ENCODE measurements at places on chromosomes 16 and 17. TPM values are rescaled to one million over a fixed set of nuclear protein-coding genes. Genes with fewer than 3 reads are reported as not detected.

DNA sequence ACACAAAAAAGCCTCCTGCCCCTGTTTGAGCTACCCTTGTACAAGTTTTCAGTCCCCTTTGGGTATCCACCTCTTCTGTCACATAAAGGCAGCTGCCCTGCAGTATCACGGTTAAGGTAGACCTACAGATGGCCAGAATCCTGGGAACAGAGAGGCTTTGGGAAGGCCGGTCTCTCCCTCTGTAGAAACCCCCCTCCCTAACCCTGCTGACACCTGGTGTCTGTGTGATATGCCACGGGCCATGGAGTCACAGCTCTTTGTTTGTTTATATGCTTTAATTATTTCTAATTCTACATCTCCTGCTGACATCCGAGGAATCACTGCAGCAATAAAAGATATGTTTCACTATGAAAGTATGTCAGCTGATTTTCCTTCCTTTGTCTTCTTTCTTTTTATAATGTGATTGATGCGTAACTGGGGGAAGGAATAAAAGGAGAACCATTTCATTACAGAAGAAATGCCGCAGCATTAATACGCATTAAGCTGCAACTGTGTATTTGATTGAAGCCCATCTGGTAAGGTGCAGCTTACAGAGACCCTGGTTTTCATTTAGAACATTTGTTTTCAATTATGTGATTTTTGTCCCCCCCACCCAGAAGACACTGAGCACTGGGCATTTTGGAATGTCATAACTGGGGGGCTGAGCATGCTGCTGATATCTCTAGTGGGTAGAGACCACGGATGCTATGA is 142.1 kb downstream of the SLC39A11 start:
- H3K4me3 ChIP-seq: no peak overlapping the region
- H3K4me1 ChIP-seq: no peaks in the 10 kb centered on the region
- no peaks in the 10 kb centered on the region for H3K36me3 ChIP-seq
- no peak overlapping the region for H3K27ac ChIP-seq

DNA sequence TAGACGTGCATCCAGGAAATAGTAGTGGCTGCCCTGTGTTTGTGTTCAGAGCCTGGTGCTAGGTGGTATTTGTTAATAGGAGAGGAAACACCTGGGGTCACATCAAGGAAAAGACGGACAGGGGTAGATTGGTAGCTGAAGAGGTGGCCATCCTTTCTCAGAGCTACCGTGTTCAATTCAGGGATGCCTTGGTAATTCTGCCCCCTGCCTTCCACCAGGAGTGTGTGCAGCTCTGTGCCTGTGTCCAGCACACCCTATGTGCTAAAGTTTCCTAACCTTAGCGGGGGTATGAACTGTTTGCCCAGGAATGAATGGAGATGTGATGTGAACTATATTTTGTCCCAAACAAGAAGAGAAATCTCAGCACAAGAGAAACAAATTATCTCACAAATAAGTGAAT is 174.1 kb upstream of the MPHOSPH6 start:
- H3K4me1 ChIP-seq: no peaks in the 10 kb centered on the region
- no peak overlapping the region for H3K27ac ChIP-seq
- no peaks in the 10 kb centered on the region for H3K36me3 ChIP-seq
- H3K4me3 ChIP-seq: no peak overlapping the region
- no peak for DNase-seq

- H3K4me1 ChIP-seq: peaks cover 36% of the 10 kb centered on the region
- H3K27me3 ChIP-seq: no peaks in the 10 kb centered on the region
- peak overlapping the region; percentile 62 for H3K27ac ChIP-seq
- H3K36me3 ChIP-seq: no peaks in the 10 kb centered on the region
- H3K4me3 ChIP-seq: no peak overlapping the region
- DNase-seq: no peak
These were observed 4.8 kb downstream of the MAP2K3 start for GRCh38 chr17:21289175-21289901.

DNA sequence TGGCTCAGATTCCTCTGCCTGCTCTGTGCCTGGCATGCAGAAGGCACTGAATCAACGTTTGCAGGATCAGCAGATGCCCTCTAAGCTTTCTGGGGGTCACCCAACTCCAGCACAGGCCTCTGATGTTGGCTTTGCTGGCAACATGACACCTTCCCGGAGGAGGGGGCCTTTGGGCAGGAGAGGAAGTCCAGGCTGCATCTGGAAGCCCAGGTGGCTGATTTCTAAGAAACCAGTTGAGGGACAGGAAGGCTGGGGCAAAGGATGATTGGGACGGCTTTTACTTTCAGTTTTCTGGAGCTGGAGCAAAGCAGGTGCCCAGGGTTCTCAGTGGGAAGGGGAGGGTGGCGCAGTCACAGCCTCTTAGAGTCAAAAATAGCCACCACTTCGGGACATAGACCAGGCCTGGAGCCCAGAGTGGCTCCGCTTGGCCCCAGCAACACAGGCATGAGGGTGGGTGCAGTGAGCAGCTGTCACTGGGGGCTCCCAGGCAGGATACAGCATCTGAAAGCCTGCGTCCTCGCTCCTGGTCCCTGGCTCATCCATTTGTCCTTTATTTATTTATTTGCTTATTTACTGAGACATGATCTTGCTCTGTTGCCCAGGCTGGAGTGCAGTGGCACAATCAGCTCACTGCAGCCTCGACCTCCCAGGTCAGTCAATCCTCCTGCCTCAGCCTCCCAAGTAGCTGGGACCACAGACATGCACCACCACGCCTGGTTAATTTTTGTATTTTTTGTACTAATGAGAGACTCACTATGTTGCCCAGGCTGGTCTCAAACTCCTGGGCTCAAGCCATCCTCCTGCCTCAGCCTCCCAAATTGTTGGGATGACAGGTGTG is 15.1 kb downstream of the SOCS1 start:
- no peak overlapping the region for H3K27ac ChIP-seq
- H3K4me1 ChIP-seq: peaks cover 13% of the 10 kb centered on the region
- no peaks in the 10 kb centered on the region for H3K36me3 ChIP-seq
- no peak overlapping the region for H3K4me3 ChIP-seq

GRCh38 chr16:716200-716568 is 1.3 kb downstream of the METRN start:
- H3K36me3 ChIP-seq: no peaks in the 10 kb centered on the region
- no peak overlapping the region for H3K27ac ChIP-seq
- DNase-seq: no peak
- peaks cover 3% of the 10 kb centered on the region for H3K27me3 ChIP-seq
- H3K4me3 ChIP-seq: no peak overlapping the region
- H3K4me1 ChIP-seq: peaks cover 22% of the 10 kb centered on the region

DNA sequence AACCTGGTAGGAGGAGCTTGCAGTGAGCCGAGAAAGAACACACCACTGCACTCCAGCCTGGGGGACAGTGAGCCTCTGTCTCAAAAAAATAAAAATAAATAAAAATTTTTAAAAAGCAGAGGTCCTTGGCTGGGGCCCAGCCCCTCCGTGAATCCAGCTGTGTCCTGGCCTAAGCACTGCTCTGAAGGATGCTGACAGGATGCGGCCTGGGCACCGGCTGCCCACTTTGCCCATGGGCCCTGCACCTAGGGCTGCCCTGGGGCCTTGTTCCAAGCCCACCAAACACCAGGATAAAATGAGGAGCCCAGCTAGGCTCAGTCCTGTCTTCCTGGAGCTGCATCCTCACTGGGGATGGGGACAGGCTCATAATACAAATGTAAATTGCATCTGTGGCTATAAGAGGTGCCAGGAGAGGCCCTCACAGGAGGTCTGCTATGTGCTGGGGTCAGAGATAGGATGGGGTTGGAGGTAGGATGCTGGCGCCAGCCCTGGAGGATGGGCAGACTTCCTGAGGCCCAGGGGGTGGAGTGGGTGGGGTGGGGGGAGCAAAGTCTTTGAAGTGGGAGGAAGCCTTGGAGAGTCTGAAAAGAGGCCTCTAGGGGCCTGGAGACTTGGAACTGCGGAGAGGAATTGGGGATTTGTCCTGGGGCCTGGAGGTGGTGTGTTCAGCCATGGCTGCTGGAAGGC is 6.2 kb downstream of the C16orf89 start:
- H3K27me3 ChIP-seq: no peaks in the 10 kb centered on the region
- H3K36me3 ChIP-seq: no peaks in the 10 kb centered on the region
- no peaks in the 10 kb centered on the region for H3K4me1 ChIP-seq
- H3K4me3 ChIP-seq: no peak overlapping the region

- H3K27ac ChIP-seq: no peak overlapping the region
- H3K4me1 ChIP-seq: no peaks in the 10 kb centered on the region
- peaks cover 15% of the 10 kb centered on the region for H3K36me3 ChIP-seq
These were observed 37.3 kb upstream of the CDH15 start for GRCh38 chr16:89134269-89134668.

GRCh38 chr16:50534556-50534955 is 13.6 kb upstream of the NKD1 start:
- no peak overlapping the region for H3K4me3 ChIP-seq
- no peaks in the 10 kb centered on the region for H3K36me3 ChIP-seq
- no peaks in the 10 kb centered on the region for H3K4me1 ChIP-seq
- H3K27ac ChIP-seq: no peak overlapping the region

GRCh38 chr16:67950335-67950843 is 6.5 kb upstream of the LCAT start:
- no peaks in the 10 kb centered on the region for H3K4me1 ChIP-seq
- no peaks in the 10 kb centered on the region for H3K27me3 ChIP-seq
- no peak overlapping the region for H3K4me3 ChIP-seq
- DNase-seq: no peak
- H3K36me3 ChIP-seq: peaks cover 10% of the 10 kb centered on the region
- H3K27ac ChIP-seq: no peak overlapping the region

DNA sequence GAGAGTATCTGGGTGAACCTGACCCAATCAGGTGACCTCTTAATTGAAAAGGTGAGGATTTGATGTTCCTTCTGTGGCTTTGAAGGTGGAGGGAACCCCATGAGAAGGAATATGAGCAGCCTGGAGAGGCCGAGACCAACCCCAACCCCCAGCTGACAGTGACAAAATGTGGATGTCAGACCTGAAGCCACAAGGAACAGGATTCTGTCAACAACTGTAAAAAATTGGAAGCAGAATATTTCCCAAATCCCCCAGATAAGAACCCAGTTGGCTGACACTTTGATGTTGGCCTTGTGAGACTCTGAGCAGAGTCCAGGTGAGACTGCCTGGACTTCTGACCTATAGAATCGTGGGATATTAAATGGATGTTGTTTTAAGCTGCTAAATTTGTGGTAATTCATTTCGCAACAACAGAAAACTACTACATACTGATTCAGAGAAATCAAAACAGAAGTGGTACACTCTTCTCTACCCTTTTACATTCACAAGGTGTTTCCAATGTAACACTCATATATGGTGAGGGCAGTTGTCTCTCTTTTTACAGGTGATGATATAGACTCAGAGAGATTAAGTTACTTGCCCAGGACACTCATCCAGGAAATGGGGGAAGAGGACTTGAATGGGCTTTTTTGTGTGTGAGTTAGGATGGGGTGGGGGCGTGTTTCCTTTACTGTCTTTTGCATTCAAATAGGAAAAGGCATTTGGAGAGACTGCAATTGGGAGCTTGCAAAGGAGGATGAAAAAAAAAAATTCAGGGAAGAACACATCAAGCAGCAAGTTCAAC is 29.8 kb upstream of the SALL1 start:
- no peaks in the 10 kb centered on the region for H3K4me1 ChIP-seq
- no peaks in the 10 kb centered on the region for H3K36me3 ChIP-seq
- H3K4me3 ChIP-seq: no peak overlapping the region
- H3K27me3 ChIP-seq: no peaks in the 10 kb centered on the region
- no peak for DNase-seq

- no peak overlapping the region for H3K27ac ChIP-seq
- H3K27me3 ChIP-seq: no peaks in the 10 kb centered on the region
- no peak overlapping the region for H3K4me3 ChIP-seq
- H3K4me1 ChIP-seq: peaks cover 20% of the 10 kb centered on the region
- H3K36me3 ChIP-seq: no peaks in the 10 kb centered on the region
- no peak for DNase-seq
These were observed 56.3 kb downstream of the XYLT1 start for GRCh38 chr16:17414421-17414820.

DNA sequence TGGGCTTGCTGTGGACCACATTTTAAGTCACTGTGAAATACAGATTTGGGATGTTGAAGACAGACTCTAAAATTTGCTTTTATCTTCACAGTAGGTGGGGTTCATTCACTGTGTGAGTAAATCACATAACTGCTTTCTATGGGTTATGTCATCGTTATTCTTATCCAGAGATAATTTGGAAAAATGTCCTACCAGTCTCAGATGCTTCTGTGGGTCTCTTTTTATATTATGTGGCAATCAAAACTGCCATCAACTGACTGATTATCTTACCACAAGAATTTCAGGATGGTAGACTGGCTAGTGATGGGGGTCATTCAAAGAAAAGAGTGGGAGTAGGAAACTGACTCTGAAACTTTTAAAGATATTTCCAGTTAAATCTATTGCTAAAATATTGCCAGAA is 3.1 kb downstream of the HSBP1 start:
- DNase-seq: no peak
- H3K27ac ChIP-seq: no peak overlapping the region
- no peak overlapping the region for H3K4me3 ChIP-seq
- H3K36me3 ChIP-seq: peaks cover 5% of the 10 kb centered on the region
- no peaks in the 10 kb centered on the region for H3K27me3 ChIP-seq

- no peaks in the 10 kb centered on the region for H3K4me1 ChIP-seq
- no peak overlapping the region for H3K4me3 ChIP-seq
- no peak overlapping the region for H3K27ac ChIP-seq
- no peaks in the 10 kb centered on the region for H3K36me3 ChIP-seq
These were observed 467.7 kb downstream of the SOX9 start for GRCh38 chr17:72588561-72588960.

- H3K36me3 ChIP-seq: no peaks in the 10 kb centered on the region
- H3K4me3 ChIP-seq: no peak overlapping the region
- no peak for DNase-seq
- H3K27ac ChIP-seq: no peak overlapping the region
These were observed 193.4 kb upstream of the GSE1 start for GRCh38 chr16:85419503-85420408.

GRCh38 chr17:57490890-57491289 is 234.6 kb downstream of the MSI2 start:
- H3K4me1 ChIP-seq: peaks cover 2% of the 10 kb centered on the region
- H3K27ac ChIP-seq: no peak overlapping the region
- DNase-seq: no peak
- H3K36me3 ChIP-seq: no peaks in the 10 kb centered on the region

GRCh38 chr17:14733376-14733775 is 432.5 kb downstream of the HS3ST3B1 start:
- H3K27me3 ChIP-seq: no peaks in the 10 kb centered on the region
- H3K36me3 ChIP-seq: no peaks in the 10 kb centered on the region
- H3K4me3 ChIP-seq: no peak overlapping the region
- no peak overlapping the region for H3K27ac ChIP-seq
- no peak for DNase-seq
- H3K4me1 ChIP-seq: no peaks in the 10 kb centered on the region

GRCh38 chr16:89246903-89247733 is 29.6 kb downstream of the ZNF778 start:
- H3K27me3 ChIP-seq: no peaks in the 10 kb centered on the region
- H3K4me3 ChIP-seq: no peak overlapping the region
- peak; percentile 96 for DNase-seq
- peaks cover 6% of the 10 kb centered on the region for H3K4me1 ChIP-seq

- peaks cover 44% of the 10 kb centered on the region for H3K36me3 ChIP-seq
- no peaks in the 10 kb centered on the region for H3K4me1 ChIP-seq
- DNase-seq: no peak
- no peak overlapping the region for H3K27ac ChIP-seq
- H3K4me3 ChIP-seq: no peak overlapping the region
These were observed 32.9 kb downstream of the WDR45B start for GRCh38 chr17:82615084-82616020.

The AANAT gene
- total RNA-seq: not detected

The NXPH3 gene
- 0.44 TPM for total RNA-seq

The GCGR gene
- total RNA-seq: not detected

The POLG2 gene
- 26.4 TPM for total RNA-seq

The UBB gene
- total RNA-seq: 1,678 TPM

The FAM83G gene
- 14.6 TPM for total RNA-seq

The HLF gene
- 0.81 TPM for total RNA-seq

The TMEM204 gene
- total RNA-seq: 30.9 TPM

The NOTUM gene
- total RNA-seq: 0.35 TPM

The CDK10 gene
- total RNA-seq: 74.8 TPM
